Panc1 (cell line): ENCODE measurements at places on chromosomes 5 and 9.

- no peak for DNase-seq
These were observed 161.3 kb upstream of the OTULINL start for GRCh38 chr5:14420101-14420811.

DNA sequence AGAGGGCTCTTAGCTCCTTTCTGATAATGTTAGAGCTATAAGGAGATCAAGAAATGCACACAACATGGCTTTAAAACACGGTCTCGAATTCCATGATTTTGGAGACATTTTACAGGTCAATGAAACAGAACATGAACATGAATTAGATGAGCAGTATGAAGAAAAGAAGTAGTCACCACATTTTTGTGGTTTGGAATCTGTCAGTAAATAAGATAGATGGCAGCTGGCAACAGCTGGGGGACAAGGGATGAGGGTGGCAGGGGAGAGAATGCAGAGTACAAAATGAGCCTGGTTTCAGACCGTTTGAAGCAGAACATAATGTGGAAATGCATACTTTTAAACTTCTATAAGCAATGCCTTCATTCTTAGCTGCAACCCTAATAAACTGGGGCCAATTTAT, 107.1 kb downstream of the OXCT1 start:
- DNase-seq = no peak

GRCh38 chr5:110209401-110209800, 517.1 kb downstream of the TMEM232 start:
- no peak for DNase-seq

- no peak for DNase-seq
These were observed 248.8 kb downstream of the MCTP1 start for GRCh38 chr5:95035891-95036685.

DNA sequence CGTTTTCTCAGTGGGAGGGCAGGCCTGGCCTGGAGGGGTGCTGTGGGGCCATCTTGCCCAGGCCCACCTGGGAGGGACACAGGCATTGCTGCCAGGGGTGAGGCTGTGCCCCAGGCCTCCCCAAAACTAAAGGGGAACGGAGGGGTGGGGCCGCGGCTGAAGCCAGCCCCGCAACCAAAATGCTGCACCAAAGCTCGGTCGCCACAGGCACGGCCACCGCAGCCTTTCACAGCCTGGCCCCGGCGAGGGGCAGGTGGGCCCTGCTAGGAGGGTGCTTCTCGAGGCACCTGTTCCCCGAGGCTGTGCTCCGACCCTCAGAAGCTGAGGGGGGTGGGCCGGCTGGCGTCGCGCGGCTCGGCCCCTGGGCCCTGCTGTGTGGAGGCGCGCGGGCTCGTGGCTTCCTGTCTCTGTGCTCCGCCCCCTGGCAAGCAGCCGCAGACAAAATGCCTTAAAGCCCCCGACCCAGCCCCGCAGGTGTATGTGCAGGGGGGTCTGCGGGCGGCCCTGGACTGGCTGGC, 57.6 kb downstream of the JAK2 start:
- DNase-seq = no peak

GRCh38 chr5:132215329-132215728, 12.3 kb downstream of the P4HA2 start:
- no peak for DNase-seq

DNA sequence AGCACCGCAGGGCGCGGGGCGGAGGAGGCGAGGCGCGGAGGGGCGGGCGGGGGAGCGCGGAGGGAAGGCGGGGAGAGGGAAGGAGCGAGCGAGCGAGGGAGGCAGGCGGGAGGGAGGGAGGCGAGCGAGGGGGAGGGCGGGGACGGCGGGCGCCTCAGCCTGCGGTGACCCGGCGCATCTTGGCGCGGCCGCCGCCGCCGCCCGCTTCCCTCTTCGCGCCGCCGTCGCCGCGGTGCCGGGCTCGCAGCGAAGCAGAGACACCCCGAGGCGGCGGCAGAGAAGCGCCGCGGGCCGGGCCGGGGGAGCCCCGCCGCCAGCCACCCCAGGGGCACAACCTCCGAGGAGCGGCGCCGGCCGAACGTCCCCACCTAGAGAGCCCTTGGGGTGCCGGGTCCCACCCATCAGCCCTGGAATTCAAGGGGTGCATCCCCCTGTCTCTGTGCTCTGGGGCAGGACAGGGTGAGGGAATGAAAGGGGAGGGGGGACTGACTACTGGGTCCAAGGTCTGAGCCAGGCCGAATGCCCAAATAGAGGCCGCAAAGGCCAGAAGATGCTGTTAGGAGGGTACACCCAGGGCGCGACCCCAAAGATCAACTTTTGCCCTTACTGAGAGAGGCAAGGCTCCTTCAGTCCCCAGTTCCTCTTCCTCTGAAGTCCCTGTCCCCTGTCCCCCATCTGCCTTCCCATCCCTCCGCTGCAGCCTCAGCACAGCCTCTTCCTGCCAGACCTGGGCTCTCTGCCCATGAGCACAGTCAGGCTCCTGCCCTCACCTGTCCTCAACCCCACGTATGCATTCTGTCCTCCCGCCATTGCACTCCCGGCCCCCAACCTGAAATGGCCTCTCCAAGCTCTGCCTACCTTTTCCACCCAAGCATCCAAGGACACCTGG, at the start of gene ADAMTS2:
TSS of gene ADAMTS2 (minus strand) at position 29 of the 889 bp plus-strand sequence. CDS start 133 bp downstream, outside the sequence.
- DNase-seq = no peak

DNA sequence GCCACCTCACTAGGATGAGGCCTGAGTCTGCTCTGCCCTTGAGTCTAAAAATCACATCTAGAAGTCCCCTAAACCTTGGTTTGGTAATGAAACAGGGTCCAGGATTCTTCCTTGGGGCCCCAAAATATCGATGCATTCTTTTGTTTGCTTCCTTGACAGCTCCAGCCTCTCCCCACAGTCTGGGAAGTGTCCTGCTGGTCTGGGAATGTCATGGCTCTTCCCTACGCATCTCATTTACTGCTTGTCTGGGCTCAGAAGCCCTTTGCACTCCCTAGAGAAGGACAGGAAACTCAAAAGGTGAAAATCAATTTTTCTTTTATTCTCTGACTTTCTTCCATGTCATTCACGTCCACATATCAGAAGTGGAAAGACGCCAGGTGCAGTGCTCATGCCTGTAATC, 115.8 kb downstream of the DRD1 start:
- no peak for DNase-seq

DNA sequence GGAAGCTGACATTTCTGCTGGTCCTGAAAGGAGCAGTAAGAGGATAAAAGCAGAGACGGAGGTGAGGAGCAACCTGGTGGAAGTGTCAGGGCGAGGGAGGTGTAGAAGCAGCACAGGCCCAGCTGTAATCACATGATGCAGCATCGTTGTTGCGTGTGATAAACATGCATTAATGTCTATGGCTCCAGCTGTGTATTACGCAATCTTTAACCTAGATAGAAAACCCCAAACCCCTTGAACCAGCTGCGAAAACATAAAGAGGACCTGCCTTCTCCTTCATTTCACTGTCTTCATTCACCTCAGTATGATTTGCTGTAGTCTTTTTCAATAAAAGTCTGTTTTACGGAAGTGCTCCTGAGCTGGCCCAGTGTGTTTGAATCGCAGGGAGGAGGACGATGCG, 162.9 kb downstream of the NTRK2 start:
- no peak for DNase-seq

GRCh38 chr5:107933326-107933725, 262.6 kb upstream of the EFNA5 start:
- DNase-seq = no peak

- no peak for DNase-seq
These were observed 189.8 kb downstream of the FGF10 start for GRCh38 chr5:44199408-44199807.

DNA sequence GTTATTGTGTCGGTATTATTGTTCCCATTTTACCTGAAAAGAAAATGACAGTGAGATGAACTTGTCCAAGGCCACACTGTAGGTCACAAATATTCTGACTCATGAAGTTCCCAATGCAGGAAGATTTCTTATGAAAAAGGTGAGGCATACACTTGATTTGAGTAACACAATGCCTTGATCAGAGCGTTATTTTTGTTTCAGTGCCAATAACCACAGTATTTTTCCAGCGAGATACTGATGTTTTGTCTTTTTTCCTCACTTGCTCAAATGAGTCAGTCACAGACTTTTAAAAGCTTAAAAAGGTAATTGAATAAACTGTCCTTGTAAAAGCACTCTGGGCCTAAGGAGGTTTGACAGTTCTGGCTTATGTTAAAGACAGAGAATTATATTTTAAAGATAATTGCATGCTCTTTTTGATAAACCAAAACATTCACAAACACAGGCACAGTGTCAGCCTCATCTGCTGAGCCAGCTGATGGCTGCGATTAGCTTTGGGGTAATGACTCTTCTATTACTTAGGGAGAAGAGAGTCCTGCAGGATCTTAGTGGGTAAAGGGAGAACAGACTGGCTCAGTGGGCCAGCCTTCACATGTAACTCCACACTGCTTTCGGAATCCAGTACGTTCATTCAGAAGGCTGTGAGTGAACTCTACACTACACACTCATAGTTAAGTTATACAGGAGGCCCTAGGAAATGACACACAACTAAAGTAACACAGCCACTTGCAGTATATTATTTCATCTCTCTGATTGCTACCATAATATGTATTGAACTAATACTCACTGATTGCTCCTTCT, 165.5 kb upstream of the CD180 start:
- no peak for DNase-seq

DNA sequence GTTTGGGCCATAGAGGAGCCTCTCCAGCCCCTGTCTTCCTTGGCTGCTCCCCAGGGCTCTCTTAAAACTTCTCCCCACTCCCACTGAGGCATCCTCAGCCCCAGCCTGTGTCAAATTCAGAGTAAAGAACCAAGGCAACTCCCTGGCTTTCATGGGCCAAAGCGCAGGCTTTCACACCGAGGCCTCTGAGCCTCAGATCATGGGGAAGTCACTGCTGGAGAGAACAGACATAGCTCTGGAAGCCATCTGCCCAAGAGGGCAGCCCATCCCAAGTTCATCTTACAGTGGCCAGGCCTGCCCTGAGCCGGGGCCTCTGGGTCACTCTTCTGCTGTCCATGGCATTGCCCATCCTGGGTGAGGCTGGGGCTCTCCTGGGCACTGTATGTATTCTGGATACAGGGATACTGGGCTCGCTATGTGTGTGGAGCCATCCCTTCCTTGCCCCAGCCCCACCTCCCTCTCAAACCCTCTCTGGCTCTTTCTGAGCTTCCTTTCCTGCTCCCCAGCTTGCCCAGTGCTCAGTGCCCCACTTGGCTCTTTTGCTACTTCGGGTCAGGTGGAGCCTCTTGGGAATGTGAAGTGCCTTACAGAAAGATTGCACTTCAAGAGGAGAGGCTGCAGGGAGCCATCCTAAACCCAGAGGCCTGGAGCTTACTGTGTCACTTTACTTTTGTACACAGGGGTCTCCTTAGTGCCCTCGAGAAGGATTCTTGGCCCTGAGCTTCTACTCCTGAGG, 33.0 kb downstream of the TGFBI start:
- DNase-seq = no peak

DNA sequence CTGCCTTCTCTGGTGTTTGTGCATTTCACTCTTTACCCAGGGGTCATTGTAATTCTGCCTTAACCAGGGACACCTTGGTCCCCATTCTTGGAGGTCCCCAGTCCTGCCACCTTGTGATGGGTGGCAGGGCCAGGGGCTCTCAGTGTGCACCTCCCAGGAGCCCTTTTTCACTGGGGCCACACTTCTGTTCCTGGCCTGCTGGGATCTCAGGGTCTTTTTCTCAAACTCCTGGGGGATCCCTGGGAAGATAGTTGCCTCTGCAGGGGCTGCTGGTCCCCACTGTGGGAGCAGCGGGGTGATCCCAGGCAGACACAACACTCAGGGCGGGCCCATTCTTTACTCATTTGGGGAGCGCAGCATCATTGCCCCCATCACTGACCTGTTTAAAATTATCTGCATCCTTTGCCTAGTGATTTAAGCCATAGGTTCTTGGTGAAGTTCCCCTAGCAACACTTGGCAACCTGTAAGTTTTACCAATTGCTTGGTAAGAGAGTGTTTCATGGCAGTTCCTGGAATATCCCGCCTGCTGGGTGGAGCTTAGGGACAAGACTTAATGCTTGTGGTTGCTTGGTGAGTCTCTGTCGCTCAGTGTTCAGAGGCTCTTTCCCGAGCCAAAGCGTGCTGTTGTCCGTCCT, 15.7 kb downstream of the PHF2 start:
- DNase-seq = no peak

GRCh38 chr9:88661759-88662158, 126.8 kb downstream of the NXNL2 start:
- DNase-seq = no peak

DNA sequence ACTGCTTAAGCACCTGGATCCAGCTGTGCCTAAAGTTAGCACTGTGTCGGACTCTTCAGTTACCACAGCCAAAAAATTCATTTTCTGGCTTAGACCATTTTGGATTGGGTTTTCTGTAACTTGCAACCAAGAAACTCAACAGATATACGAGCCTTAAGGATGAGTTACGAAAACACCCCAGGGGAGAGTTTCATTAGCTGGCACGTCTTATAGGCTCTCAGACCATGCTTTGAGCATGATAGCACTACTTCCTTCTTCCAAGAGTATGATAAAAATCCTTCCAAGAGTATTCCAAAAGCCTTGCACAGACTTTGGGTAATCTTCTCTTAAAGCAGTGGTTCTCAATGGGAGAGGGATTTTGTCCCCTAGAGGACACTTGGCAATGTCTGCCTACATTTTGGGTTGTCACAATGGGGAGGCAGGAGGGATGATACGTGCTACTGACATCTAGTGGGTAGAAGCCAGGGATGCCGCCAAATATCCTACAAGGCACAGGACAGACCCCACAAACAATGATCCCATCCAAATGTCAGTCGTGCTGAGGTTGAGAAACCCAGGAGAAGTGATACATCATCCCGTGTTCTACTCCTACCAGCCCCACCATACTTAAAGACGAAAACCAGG, 64.8 kb downstream of the SMIM23 start:
- DNase-seq = no peak

DNA sequence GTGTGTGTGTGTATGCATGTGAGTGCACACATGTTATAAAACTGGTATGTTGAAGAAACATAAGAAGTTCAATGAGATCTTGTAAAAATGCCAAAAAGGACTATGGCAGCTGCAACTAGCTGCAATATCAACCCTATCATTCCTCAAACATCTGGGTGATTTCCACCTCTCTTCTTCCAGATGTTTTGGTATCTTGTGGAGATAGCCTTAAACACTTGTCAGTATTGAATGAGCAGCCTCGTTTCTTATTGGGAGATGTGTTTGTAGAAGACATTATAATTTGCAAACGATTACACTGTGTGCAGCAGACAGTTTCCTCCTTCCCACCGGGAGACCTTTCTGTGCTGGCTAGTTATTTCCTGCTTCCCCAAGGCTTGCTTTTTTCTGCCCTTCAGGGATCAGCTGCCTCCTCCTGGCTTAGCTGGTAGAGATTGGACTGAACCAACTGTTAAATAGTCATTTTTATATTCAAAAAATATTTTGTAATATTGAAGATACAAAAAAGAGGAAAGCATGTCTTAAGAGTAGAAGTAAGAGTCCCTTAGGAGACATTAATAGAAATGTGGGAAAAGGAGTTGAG, 168.4 kb upstream of the MPDZ start:
- DNase-seq = no peak
